ENCODE measurements at places on chromosomes 5 and 9.

GRCh38 chr9:116717150-116717549, 30.0 kb downstream of the TRIM32 start:
- DNase-seq: no peak

GRCh38 chr9:75699625-75700251, 190.7 kb upstream of the PCSK5 start:
- DNase-seq: no peak

GRCh38 chr5:100452126-100452525, 83.0 kb upstream of the FAM174A start:
- DNase-seq: no peak

GRCh38 chr5:132669455-132669820, 4.4 kb upstream of the IL4 start:
- no peak for DNase-seq

- no peak for DNase-seq
Observed at GRCh38 chr5:5467737-5468136, 45.3 kb downstream of the ICE1 start.

DNA sequence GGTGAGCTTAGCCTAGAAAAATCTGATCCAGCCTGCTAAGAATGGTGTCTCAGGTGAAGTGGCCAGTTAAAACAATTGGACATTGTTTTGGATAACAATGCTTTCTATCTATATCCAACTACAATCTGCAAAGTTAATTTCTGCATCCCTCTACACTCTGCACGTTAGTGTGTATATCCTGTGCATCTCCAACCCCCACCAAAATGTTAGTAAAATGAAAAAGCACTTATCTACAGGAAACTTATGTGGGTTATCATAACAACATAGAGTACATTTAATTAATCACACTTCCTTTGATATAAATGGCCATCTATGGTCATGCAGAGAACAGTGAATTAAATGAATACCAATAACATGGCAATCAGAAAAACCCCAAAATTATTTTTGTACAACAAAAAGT, 158.7 kb downstream of the NFIB start:
- no peak for DNase-seq

DNA sequence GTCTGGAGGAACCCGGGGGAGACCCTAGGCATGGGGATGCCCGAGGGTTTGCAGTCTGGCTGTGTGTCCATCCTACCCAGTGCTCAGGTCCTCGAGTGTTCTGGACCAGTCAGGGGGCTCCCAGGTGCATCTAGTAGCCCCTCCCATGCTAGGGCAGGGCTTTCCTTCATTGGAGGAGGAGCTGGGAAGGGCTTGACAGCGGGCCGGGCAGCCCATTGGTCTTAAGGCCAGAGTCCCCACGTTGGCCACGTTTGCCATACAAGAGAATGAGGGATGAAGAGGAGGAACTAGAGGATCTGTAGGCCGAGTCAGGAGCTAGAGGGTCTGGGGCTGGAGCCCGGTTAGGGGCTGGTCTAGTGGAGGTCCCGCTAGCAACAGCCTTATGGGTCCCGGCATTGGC, 37.3 kb upstream of the CTSV start:
- no peak for DNase-seq

DNA sequence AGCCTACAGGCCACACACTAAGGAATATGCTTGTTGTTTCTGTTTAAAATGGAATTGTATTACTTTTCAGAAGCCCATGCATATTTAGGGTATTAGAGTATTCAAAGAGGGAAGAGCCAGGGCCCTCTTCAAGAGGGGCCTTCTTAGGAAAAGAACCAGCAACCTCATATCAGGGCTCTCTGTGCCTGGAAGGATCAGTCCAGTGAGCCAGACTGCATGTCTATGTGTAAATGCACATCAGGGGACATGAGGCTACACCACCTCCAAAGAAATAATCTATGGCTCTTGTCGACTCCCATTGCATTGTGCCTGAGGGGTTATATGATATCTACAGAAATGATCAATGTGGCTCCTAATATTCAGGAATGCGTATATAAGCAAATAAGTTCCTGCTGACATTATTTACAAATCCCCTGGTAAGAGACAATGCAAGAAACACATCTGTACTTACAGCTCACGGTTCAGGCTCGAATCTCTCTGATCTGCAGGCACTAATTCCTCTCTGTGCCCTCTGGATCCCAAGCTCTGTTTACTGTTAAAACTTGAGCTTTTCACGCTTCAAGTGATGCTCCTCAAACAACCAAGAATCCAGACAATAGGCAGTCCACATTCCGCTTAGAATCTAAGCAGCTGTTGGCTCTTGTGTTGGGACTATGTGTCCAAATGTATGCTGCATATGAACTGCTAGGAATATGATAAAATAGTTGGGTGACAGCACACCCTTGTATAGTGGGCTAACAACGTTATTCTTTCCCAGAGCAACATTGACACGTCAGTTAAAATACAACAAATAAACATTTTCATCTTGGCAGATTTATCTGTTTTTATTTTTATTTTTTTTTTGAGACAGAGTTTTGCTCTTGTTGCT, 150.2 kb upstream of the KLF9 start:
- DNase-seq: no peak

GRCh38 chr5:7391215-7391614, 4.7 kb upstream of the ADCY2 start:
- no peak for DNase-seq

- DNase-seq: no peak
Observed at GRCh38 chr9:118108971-118109370, 404.8 kb downstream of the TLR4 start.

- DNase-seq: no peak
Observed at GRCh38 chr5:107359916-107360234, 310.9 kb downstream of the EFNA5 start.

DNA sequence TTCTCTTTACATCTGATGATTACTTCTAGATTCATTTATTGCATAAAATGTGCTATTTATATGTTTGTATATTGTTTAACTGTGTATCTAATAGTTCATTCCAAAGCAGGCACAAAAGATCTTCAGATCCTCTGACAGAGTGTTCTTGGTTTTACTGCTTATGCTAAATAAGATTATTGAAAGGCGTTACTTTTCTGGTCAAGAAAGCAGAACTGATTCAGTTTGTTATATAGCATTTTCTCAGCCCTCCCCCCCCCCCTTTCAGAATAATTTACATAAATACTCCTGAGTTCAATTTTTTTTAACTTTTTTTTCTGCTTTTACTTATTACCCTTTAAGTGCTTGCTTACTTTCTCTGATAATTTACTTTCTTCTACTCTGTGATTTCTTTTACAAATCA, 15.4 kb downstream of the CDC42SE2 start:
- DNase-seq: no peak

- DNase-seq: no peak
Observed at GRCh38 chr5:2382776-2383697, 368.4 kb downstream of the IRX2 start.

DNA sequence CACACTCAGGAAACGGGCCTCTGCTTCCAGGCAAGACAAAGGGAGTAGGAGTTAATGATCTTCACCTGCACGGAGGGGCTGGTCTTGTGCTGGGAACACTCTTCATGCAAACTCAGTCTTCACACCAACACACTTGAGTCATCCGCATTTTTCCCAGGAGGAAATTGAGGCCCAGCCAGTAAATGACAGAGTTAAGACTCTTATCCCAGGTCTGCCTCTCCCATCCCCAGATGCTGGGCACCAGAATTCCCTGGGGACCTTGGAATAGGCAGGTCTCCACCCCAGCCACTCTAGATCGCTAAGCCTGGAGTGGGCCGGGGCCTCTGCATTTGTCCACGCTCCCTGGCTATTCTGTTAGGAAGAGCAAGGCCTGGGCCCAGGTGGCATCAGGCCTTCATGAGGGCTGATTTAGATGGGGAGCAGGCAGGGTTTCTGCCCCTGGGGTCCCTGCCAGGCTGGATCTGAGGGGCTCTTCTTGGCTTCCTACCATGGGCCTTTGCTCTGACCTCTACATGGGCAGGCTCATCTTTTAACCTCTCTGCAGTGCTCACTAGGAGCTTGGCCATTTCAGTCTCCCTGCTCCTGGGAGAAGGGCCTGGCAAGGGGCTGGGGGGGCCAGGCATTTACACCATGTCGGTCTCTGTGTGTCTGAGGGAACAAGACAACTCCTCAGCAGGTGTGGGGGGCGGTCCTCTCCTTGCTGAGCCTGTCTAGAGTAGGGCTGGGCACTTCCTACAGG, 77.3 kb downstream of the AMBP start:
- no peak for DNase-seq

- no peak for DNase-seq
Observed at GRCh38 chr9:88196142-88196790, 58.0 kb upstream of the SPATA31C2 start.

DNA sequence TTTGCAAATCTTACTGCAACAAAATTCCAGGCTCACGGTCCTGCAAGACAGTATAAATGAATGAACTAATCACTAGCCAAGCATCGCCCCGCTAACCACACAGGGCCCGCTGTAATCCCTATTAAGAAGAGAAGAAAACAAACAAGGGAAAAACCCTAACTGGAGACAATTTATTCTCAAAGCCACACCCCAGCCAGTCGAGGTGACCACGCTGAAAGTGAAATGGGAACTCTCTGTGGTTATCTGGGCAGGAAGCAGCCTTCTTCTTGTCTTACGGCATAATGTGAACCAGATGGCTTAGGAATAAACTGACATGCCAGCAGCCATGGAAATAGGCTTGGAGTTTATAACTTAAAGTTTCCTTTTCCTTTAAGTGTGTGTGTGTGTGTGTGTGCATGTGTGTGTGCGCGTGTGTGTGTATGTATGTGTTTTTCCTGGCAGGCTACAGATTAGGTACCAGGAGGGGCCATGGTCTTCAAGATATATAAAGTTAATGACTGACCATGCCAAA, 120.2 kb downstream of the SEMA6A start:
- no peak for DNase-seq

GRCh38 chr5:119347574-119347973, 8.2 kb upstream of the TNFAIP8 start:
- DNase-seq: no peak

- no peak for DNase-seq
Observed at GRCh38 chr5:55869847-55870246, 18.7 kb downstream of the IL31RA start.

DNA sequence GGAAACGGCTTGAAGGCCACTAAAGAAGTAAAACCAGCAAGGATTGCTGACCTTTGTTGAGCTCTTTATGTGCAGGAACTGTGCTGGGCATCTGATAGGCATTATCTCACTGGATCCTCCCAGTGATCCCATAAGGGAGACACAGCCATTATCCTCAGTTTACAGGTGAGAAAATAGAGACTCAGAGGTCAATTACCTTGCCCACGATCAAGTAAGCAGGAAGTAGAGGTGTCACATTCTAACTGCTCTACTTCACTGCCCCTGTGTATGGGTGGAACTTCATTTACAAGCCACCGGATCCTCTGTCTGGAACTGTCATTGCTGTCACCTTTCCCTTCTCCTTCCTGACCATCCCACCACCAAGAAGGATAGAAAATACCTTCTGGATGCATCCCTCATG, 248.9 kb downstream of the CRB2 start:
- DNase-seq: no peak

- DNase-seq: no peak
Observed at GRCh38 chr9:76115396-76115795, 224.9 kb downstream of the PCSK5 start.

- no peak for DNase-seq
Observed at GRCh38 chr5:3451961-3452360, 143.7 kb upstream of the IRX1 start.
